ENCODE measurements at places on chromosomes 2 and 18. TPM values are rescaled to one million over a fixed set of nuclear protein-coding genes. Genes with fewer than 3 reads are reported as not detected.

TMEM163 gene
- polyA plus RNA-seq = 1.3 TPM

DNA sequence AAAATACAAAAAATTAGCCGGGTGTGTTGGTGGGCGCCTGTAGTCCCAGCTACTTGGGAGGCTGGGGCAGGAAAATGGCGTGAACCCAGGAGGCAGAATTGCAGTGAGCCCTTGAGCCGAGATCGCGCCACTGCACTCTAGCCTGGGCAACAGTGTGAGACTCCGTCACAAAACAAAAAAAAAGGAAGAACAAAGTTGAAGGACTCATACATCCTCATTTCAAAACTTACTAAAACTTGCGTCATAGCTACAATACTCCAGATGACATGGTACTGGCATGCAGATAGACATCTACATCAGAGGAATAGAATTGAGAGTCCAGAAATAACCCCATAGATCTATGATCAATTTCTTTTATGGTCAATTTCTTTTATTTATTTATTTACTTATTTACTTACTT lies 13.6 kb upstream of the CYP27C1 start:
- DNase-seq = no peak

DNA sequence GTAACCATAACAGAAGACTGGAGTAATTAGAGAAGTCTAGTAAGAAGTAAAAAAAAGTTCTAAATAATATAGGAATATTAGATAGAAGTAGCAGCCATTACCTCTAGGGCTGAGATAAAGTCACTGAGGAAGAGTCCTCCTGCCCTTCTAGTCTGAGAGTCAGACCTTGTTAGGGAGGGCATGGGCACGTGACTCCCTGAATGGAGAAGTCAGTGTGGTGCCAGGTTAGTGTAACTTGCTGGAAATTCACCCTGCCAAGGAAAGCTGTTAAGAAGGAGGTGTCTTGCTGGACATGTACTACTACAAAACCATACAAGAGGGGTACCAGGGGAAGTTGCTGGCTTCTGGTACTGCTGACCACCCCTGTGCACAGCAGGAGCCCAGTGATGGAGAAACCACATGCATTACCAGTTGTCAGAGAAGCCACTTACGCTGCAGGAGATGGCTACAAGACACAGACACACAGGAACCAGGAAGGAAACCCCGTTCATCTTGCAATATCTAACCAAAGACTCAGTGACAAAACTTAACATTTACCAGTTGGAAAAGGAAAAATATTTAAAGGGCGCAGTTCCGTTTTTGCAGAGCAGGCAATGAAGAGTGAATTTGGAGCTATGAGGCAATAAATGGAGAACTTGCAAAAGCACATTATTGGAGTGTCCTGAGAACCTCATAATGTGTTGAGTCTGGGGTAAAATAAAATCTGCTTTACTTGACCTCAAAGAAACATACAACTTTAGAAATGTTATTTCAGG lies 77.2 kb upstream of the TLK1 start:
- DNase-seq = no peak

DNA sequence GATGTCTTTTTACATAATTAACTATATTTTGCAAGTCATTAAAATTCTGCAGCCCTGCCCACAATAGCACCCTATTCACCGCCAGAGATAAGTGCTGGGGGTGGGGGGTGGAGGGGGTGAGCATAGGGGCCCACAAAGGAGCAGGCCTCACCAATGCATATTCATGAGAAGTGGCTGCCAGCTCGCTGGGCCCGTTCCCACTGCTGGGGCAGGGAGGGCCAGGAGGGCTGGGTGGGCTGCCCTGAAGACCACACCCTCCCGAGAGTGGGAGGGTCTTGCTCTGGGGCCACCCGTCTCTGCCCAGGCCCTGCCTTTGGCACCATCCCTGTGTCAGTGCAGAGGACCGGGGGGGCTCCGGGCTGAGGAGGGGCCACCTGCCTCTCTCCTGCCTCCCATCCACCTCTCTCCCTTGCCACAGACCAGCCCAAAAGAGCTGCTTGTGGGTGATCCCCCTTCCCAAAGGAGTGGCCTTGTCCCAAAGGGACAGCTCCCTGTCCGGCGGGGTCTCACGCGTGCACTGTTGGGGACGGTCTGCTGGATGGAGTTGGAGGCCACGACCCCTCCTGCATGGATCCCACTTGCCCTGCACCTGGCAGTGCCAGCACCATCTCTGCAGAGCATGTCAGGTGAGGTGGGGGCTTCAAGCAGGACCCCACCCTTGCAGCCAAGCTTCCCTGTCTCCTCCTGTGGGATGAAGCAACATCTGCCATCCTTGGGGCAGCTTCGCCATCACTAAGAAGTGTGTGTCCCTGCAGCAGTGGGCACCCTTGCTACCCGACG lies 138.8 kb upstream of the GPC1 start:
- no peak for DNase-seq

IL37 gene
- polyA plus RNA-seq = not detected

GRCh38 chr2:232234922-232235615 lies 143.5 kb upstream of the ALPP start:
- no peak for DNase-seq

GRCh38 chr2:226703514-226703913 lies 96.1 kb downstream of the IRS1 start:
- no peak for DNase-seq
